SK-MEL-5 (cell line): ENCODE measurements at places on chromosomes 4 and X. TPM values are rescaled to one million over a fixed set of nuclear protein-coding genes. Genes with fewer than 3 reads are reported as not detected.

Gene ZDHHC15
- 0.16 TPM in 1 of 2 replicates, not detected in the other for total RNA-seq

DNA sequence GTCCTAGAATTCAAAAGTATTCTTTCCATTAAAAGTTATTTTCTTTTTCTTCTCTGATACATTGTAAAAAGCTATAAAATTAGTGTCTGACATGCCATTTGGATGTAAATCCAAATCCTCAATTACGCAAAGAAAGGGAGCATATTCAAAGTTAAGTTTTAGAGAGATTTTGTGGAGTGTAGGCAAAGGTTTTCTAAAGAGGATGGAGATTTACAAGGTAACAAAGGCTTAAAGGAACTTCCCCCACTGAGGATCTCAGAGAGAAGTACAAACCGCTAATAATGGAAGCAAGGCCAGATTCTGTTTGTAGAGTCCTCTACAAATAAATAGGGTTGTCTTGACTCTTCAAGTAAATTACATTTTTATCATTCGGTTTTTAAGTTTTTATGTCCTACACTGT lies 91.0 kb upstream of the MAPK10 start:
- no peak for DNase-seq

- DNase-seq, result no peak
Observed at GRCh38 chrX:47447607-47448006, 35.4 kb downstream of the ZNF41 start.

DNA sequence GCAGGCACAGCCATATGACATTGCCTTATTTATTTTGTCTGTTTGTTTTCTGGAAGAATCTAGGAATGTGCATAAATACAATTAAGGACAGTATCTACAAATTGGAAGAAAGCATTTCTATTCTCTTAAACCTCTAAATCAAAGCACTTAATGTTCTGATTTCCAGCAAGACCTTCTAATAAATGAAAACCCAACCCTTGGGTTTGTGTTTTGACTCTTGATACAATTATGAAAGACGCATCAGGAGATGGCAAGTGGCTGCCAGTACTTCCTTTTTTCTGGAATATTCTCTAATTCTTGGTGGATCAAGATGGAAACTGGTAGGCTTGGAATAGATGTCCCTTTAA lies 437 bp upstream of the CPE start:
- no peak for DNase-seq

- DNase-seq, result no peak
Observed at GRCh38 chrX:65657659-65658058, 9.8 kb upstream of the MSN start.

Gene FUNDC1
- 24.8 and 27.2 TPM in 2 replicates for total RNA-seq

GRCh38 chrX:134443461-134443860 lies 16.5 kb upstream of the HPRT1 start:
- peak; percentile 35 for DNase-seq

- no peak for DNase-seq
Observed at GRCh38 chr4:144504883-144505282, 141.1 kb upstream of the HHIP start.

Gene RS1
- total RNA-seq, result 0.08 TPM in 1 of 2 replicates, not detected in the other

GRCh38 chrX:102627640-102628039 lies 23.6 kb upstream of the GPRASP1 start:
- no peak for DNase-seq

Gene TRIM75
- not detected in 2 replicates for total RNA-seq

- DNase-seq, result no peak
Observed at GRCh38 chr4:53477038-53477565, 99.7 kb downstream of the FIP1L1 start.

GRCh38 chr4:41791557-41791956 lies 43.0 kb upstream of the PHOX2B start:
- DNase-seq, result peak; percentile 15

DNA sequence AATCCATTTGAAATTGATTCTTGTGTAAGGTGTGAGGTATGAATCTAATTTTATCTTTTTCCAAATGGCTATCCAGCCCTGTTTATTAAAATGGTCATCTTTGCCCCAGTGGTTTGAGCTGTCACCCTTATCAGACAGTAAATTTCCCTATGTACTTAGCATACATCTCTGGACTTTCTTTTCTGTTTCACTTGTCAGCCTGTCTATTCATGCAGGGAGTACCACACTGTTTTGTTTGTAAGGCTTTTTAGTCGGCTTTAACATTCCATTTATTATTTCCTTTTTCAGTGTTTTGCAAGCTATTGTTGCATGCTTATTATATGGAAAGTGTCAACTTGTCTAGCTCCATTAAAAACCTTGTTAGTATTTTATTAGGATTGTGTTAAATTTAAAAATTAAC lies 155.8 kb downstream of the STAG2 start:
- DNase-seq, result no peak

DNA sequence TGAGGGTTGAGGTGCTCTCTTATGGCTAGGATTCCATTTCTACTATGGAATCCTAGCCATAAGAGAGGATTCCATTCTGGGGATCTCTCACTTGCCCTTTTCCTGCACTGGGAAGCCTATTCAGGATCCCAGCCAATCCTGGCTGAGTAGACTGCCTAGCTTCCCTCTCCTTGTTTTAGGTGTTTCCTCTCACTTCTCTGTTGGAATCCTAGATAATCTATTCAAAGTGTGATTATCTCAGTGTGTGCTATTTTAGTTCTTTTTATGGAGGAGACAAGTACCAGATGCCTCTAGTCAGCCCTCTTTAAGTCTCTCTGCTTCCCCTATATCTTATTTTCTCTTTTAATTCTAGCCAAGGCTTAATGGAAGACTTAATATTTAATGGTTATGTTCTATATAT lies 34.5 kb upstream of the DDIT4L start:
- DNase-seq, result no peak

Gene SH3TC1
- total RNA-seq, result 23.7 and 31.6 TPM in 2 replicates

- DNase-seq, result no peak
Observed at GRCh38 chr4:2754848-2755819, 1.0 kb downstream of the TNIP2 start.

Gene DCAF12L1
- not detected in 2 replicates for total RNA-seq

- DNase-seq, result no peak
Observed at GRCh38 chr4:168257768-168258167, 60.8 kb downstream of the DDX60 start.
